OCI-LY7 (cell line): ENCODE measurements at places on chromosomes 7 and 10.

GRCh38 chr7:116071629-116072028 lies 41.1 kb upstream of the TFEC start:
- DNase-seq, result no peak

DNA sequence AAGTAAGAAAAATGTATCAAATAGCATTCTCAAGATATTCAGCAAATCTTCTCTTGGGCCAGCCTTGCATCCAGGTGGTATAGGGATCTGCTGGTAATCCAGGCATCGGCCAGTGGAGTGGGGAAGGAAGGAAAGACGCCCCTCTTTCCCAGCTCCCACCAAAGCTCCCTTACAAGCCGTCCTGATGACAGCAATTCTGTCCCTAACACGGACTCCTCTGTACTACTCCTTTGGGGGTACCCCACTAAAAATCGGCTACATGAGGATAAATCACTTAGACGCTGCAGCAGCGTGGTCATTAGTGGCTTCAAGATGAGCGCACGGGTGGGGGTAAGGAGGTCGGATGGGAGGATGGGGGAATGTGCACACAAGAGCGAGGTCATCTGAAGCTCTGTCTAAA lies 24.7 kb upstream of the NUB1 start:
- no peak for DNase-seq

GRCh38 chr7:142883571-142884285 lies 1.8 kb downstream of the TRPV6 start:
- no peak for DNase-seq

- DNase-seq, result no peak
Measured at GRCh38 chr10:100980311-100980710, 7.0 kb downstream of the MRPL43 start.

- DNase-seq, result no peak
Measured at GRCh38 chr10:21523557-21524008, 1.9 kb downstream of the SKIDA1 start.

DNA sequence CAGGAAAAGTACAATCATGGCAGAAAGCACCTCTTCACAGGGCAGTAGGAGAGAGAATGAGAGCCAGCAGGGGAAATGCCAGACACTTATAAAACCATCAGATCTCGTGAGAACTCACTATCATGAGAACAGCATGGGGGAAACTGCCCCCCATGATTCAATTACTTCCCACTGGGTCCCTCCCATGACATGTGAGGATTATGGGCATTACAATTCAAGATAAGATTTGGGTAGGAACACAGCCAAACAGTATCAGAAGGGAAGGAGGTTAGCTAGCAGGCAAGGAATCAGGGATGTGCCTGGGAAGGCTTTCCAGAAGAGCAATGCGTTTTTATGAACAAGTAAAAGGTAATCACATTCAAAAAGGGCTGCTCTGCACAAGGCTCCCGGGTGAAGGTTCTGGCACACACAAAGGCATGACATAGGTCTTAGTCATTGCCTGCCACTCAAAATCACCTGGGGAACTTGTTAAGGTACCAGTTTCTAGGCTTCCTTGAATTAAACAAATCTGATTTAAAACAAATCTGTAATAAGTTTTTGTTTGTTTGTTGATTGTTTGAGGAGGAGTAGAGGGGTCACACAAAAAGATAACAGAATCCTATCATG lies 40.9 kb downstream of the BMPER start:
- DNase-seq, result no peak

DNA sequence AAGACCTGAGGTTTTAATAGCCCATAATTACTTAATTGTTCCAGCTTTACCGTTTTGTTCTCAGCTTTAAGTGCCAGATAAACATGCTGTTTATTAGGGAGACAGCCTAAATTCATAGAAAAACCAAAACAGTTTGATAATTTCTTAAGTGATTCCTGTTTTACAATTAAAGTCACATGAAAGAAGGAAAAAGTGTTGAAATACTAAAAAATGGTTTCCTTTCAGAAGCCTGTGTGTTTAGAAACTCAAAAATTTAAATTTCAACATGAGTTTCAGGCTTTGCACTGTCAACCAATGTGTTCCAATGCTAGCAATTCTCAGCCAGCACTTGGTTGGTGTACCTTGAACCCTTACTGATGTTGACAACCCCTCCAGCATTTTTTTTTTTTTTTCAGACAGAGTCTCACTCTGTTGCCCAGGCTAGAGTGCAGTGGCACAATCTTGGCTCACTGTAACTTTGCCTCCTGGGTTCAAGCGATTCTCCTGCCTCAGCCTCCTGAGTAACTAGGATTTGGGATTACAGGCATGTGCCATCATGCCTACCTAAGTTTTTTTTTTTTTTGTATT lies 135.3 kb downstream of the ICA1 start:
- DNase-seq, result no peak

- no peak for DNase-seq
Measured at GRCh38 chr10:10662716-10663408, 354.8 kb upstream of the CELF2 start.
